ENCODE measurements at places on chromosomes 11 and 22. TPM values are rescaled to one million over a fixed set of nuclear protein-coding genes. Genes with fewer than 3 reads are reported as not detected.

The KCNQ1OT1 gene
- total RNA-seq, result 2.7 TPM

The PIH1D2 gene
- 1.4 TPM for total RNA-seq

The HEPN1 gene
- total RNA-seq, result not detected

The CD3G gene
- not detected for total RNA-seq

The RIN1 gene
- 7.7 TPM for total RNA-seq

The ZFTA gene
- 34.6 TPM for total RNA-seq

DNA sequence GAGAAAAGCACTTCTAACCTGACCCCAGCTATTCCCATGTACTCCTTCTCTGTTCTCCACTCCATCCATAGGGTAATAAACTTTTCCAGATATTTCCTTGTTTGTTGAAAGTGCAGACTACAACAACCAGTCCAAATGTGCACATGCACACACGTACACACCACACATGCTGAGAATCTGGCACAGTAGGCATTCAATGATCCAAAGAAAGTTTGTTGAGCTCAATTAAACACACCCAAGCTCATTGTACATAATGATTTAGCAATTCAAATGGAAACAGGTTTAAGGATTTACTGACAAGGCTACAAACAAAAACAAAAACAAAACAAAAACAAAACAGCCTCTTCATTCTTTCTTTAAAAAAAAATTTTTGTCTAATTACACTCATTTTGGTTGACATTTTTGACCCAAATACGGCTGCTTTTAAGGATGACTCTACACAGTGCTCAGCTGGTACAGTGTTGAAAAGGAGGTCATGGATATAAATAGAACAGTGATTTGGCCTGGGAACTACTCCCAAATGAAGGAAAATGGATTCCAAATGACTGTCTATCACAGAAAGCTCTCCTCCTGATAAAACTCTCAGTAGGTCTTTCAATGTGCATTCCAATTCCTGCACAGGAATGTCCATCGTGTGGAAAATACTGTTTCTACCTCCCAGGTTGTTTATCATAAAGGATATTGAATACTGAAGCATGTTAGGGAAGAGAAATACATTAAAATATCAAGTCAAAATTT lies 232.2 kb downstream of the GUCY1A2 start:
- H3K4me3 ChIP-seq, result no peak overlapping the region
- peak overlapping the region; percentile 58 for H3K27ac ChIP-seq
- H3K36me3 ChIP-seq, result peaks cover 6% of the 10 kb centered on the region
- peaks cover 10% of the 10 kb centered on the region for H3K4me1 ChIP-seq

- H3K27me3 ChIP-seq, result no peaks in the 10 kb centered on the region
- H3K36me3 ChIP-seq, result peaks cover 2% of the 10 kb centered on the region
- DNase-seq, result no peak
- peaks cover 5% of the 10 kb centered on the region for H3K4me1 ChIP-seq
Measured at GRCh38 chr11:95692526-95693260, 96.9 kb downstream of the FAM76B start.

GRCh38 chr11:111349191-111349695 lies 29.8 kb downstream of the POU2AF1 start:
- no peaks in the 10 kb centered on the region for H3K36me3 ChIP-seq
- no peak overlapping the region for H3K4me3 ChIP-seq
- H3K4me1 ChIP-seq, result no peaks in the 10 kb centered on the region
- no peak for DNase-seq
- no peak overlapping the region for H3K27ac ChIP-seq

DNA sequence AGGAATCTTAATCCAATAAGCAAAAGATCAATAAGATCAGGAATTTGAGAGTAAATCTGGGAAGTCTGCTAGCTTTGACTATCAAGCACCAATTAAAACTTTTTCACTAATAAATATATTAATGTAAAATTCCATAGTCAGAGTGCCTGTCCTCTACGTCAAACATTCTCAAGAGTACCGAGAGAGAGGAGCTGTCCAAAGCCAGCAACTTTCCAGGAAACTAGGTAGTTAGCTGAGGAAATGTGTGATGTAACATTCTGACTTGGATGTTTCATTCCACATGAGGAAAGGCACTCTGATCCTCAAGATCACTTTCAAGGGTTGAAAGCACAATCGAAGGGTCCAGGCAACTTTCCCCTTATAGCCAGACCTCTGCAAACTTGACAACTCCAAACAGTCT lies 113.2 kb downstream of the STK33 start:
- no peak overlapping the region for H3K27ac ChIP-seq
- no peaks in the 10 kb centered on the region for H3K36me3 ChIP-seq
- H3K4me3 ChIP-seq, result no peak overlapping the region
- H3K4me1 ChIP-seq, result no peaks in the 10 kb centered on the region
- DNase-seq, result no peak

DNA sequence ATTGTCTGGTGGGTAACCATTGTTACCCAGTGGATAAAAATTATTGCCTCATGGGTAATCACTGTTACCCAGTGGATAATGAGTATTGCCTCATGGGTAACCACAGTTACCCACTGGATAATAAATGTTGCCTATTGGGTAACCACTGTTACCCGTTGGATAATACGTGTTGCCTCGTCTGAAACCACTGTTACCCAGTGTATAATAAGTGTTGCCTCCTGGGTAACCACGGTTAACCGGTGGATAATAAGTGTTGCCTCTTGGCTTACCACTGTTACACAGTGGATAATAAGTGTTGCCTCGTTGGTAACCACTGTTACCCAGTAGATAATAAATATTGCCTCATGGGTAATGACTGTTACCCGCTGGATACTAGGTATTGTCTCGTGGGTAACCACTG lies 20.9 kb upstream of the NXPE4 start:
- no peak for DNase-seq
- no peak overlapping the region for H3K4me3 ChIP-seq
- H3K27ac ChIP-seq, result no peak overlapping the region
- H3K36me3 ChIP-seq, result no peaks in the 10 kb centered on the region

DNA sequence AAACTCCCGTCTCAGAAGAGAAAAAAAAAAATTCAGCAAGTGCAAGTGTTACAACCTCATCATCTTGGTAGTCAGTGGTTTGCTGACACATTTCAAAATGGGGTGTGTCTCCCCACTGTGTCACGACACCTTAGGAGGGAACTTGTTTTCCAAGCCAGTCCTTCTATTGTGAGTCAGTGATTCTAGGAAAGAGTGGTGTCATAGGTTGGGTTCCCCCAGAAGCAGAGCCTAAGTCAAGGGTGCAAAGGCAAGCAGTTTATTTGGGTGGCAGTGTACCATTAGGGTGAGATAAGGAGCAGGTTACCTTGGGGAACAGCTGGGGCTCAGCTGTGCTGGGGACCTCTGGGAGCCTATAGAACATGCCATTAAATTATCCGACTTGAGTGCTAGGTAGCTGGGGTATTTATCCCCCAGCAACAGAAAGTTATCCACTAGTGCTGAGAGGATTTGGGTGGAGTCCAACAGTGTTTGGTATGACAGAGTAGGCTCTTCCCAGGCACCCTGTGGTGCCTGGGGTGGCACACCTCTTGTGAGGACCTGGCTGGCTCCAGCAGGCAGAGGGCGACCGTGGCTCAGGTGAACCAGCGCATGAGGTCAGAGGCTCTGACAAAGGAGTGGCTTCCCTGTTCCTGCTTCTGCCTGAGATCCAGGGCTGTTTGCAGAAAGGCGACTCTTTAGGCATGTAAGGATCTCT lies 41.7 kb downstream of the KIAA1671 start:
- H3K27me3 ChIP-seq, result no peaks in the 10 kb centered on the region
- no peak for DNase-seq
- H3K36me3 ChIP-seq, result no peaks in the 10 kb centered on the region
- H3K27ac ChIP-seq, result no peak overlapping the region
- H3K4me1 ChIP-seq, result peaks cover 66% of the 10 kb centered on the region

DNA sequence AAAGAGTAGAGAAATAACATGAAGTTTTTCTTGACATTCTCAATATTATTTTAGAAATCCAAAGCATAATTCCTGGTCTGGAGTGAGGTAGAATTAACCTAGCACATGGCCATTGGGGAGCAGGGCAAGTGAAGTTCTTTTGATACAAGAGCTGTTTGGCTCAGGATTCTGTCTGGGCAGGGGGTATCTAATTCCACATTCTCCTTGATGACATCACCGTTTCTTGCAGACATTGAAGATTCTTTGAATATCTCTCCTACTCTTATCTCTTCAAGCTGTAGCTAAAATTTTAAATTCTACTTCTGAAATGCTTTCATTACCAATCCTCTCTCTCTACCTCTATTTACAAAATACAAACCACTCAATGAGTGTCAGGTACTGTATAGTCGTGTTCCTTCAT lies 138.2 kb upstream of the TENM4 start:
- H3K27ac ChIP-seq, result no peak overlapping the region
- no peak overlapping the region for H3K4me3 ChIP-seq
- no peaks in the 10 kb centered on the region for H3K36me3 ChIP-seq
- H3K4me1 ChIP-seq, result no peaks in the 10 kb centered on the region
- no peak for DNase-seq

DNA sequence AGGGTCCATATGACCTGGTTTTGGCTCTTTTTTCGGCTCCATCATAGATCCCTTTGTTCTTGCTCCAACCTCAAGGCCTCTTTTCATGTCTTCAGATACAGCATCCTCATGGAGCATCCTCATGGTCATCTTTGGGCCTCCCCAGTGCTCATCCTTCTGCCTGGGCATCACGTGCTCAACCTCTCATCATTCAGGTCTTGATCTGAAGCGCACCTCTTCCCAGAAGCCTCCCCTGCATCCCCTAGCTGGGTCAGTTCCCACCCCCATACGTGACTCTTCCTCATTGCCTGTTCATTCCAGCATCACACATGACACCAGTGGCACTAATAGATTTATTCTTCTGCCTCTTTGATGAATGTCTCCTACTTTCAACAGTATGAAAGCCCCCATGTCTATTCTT lies 192.2 kb downstream of the MIAT start:
- no peaks in the 10 kb centered on the region for H3K36me3 ChIP-seq
- H3K4me3 ChIP-seq, result no peak overlapping the region
- DNase-seq, result no peak
- H3K4me1 ChIP-seq, result peaks cover 50% of the 10 kb centered on the region

DNA sequence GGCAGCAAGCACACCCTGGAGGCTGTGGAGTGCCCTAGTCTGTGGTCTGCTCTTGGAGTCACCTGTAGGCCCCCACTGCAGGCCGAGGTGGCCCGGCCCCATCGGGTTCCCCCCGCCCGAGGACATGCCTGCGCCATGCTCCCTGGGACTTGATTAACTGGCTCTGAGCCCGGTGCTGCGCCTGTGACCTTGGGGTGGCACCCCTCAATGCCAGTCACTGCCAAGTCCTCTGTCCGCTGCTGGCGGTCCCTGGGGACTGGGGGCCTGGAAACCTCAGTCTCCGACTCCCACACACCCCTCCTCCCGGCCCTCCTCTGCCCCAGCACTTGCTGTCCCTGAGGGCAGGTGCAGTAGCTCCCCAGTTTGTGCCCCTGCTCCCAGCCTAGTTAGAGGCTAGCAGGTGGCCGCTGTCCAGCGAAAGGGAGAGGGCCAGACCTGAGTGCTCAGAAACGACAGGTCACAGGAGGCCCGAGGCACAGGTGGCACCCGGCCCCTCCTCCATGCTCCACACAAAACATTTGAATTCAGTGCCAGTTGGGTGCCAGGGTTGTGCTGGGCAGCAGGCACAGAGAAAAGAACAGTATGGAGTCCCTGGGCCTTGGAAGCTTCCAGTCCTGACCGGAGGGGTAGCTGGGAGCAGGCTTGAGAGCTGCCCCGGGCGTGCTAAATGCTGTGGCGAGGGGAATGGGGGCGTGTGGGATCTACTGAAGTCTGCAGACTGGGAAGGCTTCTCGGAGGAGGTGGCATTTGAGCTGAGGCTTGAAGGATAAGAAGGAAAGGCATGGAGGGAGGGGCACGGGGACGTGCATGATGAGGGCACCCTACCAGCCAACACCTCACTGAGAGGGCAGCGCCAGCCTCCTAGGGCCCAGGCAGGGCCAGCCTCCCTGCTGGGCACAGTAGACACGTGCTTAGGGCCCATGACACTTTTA lies 16.4 kb upstream of the FLRT1 start:
- H3K4me3 ChIP-seq, result no peak overlapping the region
- H3K27ac ChIP-seq, result no peak overlapping the region
- H3K4me1 ChIP-seq, result peaks cover 3% of the 10 kb centered on the region
- H3K27me3 ChIP-seq, result peaks cover 6% of the 10 kb centered on the region

- H3K4me1 ChIP-seq, result peaks cover 22% of the 10 kb centered on the region
- H3K27ac ChIP-seq, result peak overlapping the region; percentile 49
- no peaks in the 10 kb centered on the region for H3K27me3 ChIP-seq
- no peaks in the 10 kb centered on the region for H3K36me3 ChIP-seq
Measured at GRCh38 chr11:6695377-6695776, 12.2 kb upstream of the MRPL17 start.

GRCh38 chr11:84014539-84014938 lies 728.4 kb upstream of the CCDC90B start:
- no peaks in the 10 kb centered on the region for H3K27me3 ChIP-seq
- no peak overlapping the region for H3K4me3 ChIP-seq
- no peak overlapping the region for H3K27ac ChIP-seq

DNA sequence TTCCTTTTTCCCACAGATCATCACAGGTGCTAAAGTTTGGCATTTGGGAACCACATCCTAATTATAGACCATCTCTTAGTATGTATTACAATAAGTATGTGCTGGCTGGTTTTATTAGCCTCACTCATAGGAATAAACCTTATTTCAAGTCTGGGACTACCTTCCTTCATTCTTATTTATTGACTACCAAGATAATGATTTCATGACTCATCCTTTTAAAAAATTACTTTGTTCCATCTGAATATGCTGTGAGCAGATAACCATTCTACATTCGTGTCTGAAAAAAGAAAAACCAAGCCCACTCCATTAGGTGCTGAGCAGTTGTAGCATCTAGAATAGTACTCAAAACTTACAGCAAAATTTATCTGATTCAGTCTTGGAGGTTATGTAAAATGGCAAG lies 12.3 kb downstream of the TNRC6B start:
- no peaks in the 10 kb centered on the region for H3K36me3 ChIP-seq
- no peak overlapping the region for H3K4me3 ChIP-seq
- H3K4me1 ChIP-seq, result peaks cover 47% of the 10 kb centered on the region
- H3K27ac ChIP-seq, result no peak overlapping the region
- no peaks in the 10 kb centered on the region for H3K27me3 ChIP-seq
- DNase-seq, result no peak

DNA sequence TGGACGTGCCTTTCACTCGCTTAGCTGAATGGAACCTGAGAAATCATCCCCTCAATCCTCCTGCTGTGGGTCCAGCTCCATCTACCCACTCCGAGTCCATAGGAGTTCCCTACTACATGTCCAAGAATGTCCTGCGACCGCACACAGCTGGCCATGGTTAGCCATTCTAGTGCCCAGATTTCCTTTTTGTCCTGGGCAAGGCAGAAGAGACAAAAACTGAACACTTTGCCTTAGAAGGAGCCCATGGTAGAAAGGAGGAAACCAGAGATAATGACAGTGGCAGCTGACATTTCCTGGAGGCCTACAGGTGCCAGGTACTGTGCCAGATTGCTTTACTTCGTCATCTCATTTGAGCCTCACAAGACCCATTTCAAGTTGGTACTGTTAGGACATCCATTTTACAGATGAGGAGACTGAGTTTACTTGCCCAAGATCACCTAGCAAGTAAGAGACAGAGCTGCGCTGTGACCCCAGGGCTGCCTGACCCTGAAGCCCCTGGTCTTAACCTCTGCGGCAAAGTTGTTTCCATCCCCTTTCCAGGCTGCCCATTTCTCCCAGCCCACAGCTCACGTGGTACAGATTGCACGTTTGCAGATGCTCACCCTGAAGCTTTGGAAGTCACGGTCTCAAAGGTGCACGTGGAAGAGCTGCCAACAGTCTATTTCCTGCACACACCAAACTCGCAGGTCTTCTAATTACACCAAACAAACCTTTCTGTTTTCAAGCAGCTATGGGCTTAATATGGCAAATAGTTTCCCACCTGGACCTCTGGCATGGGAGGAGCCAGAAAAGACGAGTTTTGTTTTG lies 112.7 kb downstream of the ZBTB16 start:
- peaks cover 90% of the 10 kb centered on the region for H3K4me1 ChIP-seq
- H3K27me3 ChIP-seq, result no peaks in the 10 kb centered on the region
- peaks cover 4% of the 10 kb centered on the region for H3K36me3 ChIP-seq
- H3K4me3 ChIP-seq, result no peak overlapping the region
- H3K27ac ChIP-seq, result peak overlapping the region; percentile 84
- no peak for DNase-seq
